CD4-positive, alpha-beta T cell treated with Interleukin-4 for 1 hour (primary cell): ENCODE measurements at places on chromosomes 5 and 9.
A peak's percentile ranks its signal among the peaks of the same experiment; 100 is the strongest.

GRCh38 chr5:152462021-152462721 is 57.1 kb upstream of the NMUR2 start:
- DNase-seq = no peak

DNA sequence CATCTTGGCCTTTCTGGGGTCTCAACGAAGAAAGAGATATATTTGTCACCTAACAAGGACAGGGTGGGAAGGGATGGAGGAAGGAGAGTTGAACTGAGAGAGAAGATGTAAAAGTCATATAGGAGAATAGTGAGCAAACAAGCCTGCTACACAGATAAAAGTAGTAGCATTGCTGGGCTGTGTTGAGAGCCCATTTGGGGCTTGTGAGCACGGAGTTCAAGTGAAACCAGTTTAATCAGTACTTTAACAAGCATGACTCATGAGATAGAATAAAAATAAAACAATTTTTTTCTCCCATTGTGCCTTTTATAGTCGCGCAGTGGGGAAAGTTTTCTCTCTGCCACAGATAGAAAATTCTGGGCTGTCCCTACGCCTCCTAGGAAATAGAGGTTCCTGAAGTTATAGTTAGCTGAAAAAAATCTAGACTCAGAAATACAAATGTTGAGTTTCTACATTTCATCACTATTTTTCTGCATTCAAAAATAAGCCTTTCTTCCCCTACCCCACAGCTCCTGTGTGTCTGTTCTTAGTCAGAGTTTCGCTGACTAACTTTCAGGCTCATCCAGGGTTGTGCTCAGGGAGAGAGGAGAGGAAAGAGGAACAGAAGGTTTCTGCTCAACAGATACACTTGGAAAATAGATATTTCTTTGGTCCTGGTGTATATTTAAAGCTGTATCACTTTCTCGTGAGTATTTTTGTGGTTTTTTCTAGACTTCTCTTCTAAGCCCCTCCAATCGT is 395.8 kb upstream of the ADAMTSL1 start:
- no peak for DNase-seq

- DNase-seq = peak; percentile 86
These were observed at the start of gene TNFSF8 for GRCh38 chr9:114930056-114930812. TNFSF8 (minus strand) TSS chr9:114930591; CDS start chr9:114930303, 288 bp downstream.

GRCh38 chr5:5192681-5193080 is 52.6 kb downstream of the ADAMTS16 start:
- DNase-seq = no peak

- DNase-seq = peak; percentile 7
These were observed 70.1 kb upstream of the SPATA31E1 start for GRCh38 chr9:87812375-87813118.

DNA sequence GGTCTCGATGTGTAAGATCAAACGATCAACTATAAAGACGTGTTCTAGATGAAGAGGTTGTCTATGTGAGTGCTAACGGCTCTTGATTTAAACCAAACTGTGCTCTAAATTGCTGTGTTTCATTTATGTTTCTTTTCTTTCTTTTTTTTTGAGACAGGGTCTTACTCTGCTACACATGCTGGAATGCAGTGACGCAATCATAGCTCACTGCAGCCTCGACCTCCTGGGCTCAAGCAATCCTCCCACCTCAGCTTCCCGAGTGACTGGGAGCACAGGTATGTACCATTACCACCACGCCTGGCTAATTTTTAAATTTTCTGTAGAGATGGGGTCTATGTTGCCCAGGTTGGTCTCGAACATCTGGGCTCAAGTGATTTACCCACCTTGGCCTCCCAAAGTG is 24.0 kb upstream of the RNF130 start:
- no peak for DNase-seq

GRCh38 chr5:111252799-111253545 is 28.8 kb downstream of the CAMK4 start:
- DNase-seq = no peak

GRCh38 chr5:11261241-11261640 is 500.2 kb upstream of the DAP start:
- DNase-seq = no peak

DNA sequence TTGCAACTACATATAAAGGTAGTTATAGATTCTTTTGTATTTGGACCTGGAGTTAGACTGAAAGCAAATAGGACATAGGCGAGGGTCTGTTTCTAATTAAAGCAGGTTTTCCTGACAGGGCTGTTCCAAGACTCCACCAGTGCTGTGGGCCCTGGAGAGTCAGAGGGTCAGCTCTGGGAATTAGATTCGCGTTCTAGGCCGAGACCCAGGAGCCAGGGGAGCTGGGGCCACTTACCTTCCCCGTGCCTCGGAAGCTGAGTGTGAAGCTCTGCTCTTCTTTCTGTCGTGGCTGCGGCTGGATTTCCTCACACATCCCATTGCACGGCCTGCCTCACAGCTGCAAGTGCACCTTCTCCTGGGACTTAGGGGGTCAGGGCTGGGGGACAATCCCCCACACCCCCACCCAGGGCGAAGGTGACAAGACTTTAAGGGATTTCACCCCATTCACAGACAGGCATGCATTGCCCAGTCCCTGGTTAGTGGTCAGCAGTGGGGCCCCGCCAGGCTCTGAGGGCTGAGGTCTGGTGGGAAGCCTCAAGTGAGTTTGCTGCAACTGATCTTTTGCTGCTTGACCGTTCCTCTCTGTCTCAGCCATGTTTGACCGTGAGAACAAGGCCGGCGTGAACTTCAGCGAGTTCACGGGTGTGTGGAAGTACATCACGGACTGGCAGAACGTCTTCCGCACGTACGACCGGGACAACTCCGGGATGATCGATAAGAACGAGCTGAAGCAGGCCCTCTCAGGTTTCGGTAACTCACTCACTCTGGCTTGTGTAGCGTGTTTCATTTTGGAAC is 15.3 kb upstream of the AHRR start:
- DNase-seq = no peak

GRCh38 chr5:178449163-178450070 is 140.8 kb downstream of the COL23A1 start:
- no peak for DNase-seq

- DNase-seq = no peak
These were observed 83.1 kb downstream of the JMY start for GRCh38 chr5:79318935-79319614.

GRCh38 chr9:73166468-73166867 is 14.8 kb downstream of the ANXA1 start:
- DNase-seq = no peak

DNA sequence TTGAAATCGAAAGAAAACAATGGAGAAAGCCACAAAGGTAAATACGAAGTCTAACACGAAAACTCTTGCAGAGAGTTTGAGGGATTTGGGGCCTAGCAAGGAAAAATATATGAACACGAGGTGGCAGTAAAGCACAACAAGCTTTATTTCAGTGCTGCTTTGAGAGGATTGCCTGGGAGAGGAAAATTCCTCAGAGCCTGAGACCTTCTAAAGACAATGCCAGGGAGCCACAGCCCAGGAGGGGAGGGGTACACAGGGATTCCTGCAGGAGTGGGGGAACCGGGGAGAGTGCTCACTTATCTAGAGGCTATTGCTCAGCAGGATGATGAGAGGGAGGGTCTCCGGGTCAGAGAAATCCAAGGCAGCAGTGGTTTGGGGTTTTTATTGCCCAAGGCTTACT is 134.9 kb upstream of the ADCY2 start:
- DNase-seq = no peak
